SJCRH30 (cell line): ENCODE measurements at places on chromosomes 3 and 15. TPM values are rescaled to one million over a fixed set of nuclear protein-coding genes. Genes with fewer than 3 reads are reported as not detected.

- H3K27me3 ChIP-seq, result no peaks in the 10 kb centered on the region
- no peak overlapping the region for H3K4me3 ChIP-seq
- H3K36me3 ChIP-seq, result no peaks in the 10 kb centered on the region
- no peak overlapping the region for H3K27ac ChIP-seq
These were observed 20.2 kb downstream of the ATOSA start for GRCh38 chr15:52658955-52659354.

DNA sequence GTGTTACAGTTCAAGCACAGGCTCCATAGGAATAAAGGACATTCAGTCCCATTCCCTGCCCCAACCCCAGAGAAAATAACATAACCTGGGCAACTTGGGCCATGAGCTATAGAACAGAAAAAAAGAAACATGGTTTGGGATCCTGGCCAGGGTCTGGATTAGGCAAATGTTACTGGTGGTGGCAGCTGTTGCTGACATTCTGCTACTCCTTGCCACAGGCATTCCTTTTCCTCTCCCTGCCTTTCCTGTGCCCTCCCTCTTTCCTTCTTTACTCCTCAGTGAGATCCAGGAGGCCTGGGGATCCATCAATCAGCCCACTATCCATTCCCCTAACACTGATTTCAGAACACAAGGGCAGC is 129.1 kb downstream of the NTRK3 start:
- H3K4me3 ChIP-seq, result no peak overlapping the region
- no peaks in the 10 kb centered on the region for H3K36me3 ChIP-seq
- no peaks in the 10 kb centered on the region for H3K27me3 ChIP-seq

DNA sequence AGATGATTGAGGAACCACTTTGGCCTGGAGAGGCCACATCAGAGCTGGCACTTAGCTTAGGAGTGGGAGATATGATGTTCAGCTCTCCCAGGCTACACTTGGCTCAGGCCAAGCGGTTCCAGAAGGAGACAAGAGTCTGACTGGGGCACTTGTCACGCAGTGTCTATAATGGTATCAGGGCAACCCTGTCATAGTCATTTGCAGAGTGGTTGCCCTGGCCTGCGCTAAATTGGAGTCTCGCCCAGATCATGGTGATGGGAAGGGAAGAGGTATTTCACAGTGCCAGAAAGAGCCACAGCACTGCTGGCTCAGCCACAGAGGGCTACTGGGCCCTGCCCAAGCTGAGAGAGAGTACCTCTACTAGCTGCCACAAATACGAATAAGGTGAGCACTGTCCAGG is 186.9 kb upstream of the CRBN start:
- DNase-seq, result no peak
- H3K36me3 ChIP-seq, result no peaks in the 10 kb centered on the region
- no peak overlapping the region for H3K27ac ChIP-seq
- H3K27me3 ChIP-seq, result no peaks in the 10 kb centered on the region

GRCh38 chr3:11059799-11060115 is 67.2 kb downstream of the SLC6A1 start:
- H3K4me1 ChIP-seq, result no peaks in the 10 kb centered on the region
- no peaks in the 10 kb centered on the region for H3K36me3 ChIP-seq
- no peak overlapping the region for H3K27ac ChIP-seq
- DNase-seq, result no peak
- no peaks in the 10 kb centered on the region for H3K27me3 ChIP-seq
- H3K4me3 ChIP-seq, result no peak overlapping the region

DNA sequence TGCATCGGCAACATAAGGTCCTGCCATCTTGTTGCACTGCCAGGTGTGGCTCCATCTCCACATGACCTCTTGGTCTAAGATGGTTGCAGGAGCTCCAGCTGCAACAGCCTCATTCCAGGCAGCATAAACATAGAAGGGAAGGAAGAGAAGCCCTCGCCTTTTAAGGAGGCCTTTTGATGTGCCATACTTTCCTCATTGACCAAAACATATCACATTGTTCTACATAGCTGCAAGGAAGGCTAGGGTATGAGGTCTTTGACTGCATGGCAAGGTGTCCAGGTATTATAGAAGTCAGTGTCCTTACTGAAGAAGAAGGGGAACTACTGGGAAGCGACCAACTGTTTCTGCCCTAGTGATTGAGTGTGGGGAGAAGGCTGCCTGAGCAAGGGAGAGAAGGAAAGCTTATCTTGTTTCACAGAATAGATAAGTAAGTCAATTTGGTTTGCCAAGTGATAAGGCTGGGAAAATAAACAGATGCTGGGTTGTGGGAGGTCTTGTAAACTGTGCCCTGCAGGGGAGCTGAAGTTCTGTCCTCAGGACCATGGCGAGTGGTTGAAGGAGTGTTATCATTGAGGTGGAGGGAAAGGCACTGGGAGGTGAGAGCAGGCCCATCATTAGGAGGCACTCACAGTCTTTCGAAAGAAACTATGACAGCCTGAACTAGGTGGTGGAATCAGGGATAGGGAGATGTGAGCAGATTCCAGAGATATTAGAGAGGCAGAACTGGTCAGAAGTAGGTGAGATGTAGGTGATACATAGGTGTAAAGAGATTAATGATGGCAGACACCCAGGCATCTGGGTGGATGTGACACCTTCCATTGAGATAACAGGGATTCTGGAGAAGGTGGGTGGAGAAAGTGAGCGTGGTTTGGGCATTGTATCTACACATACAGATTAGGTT is 93.8 kb upstream of the IGF1R start:
- DNase-seq, result no peak
- no peak overlapping the region for H3K27ac ChIP-seq
- no peaks in the 10 kb centered on the region for H3K4me1 ChIP-seq
- H3K27me3 ChIP-seq, result no peaks in the 10 kb centered on the region
- no peak overlapping the region for H3K4me3 ChIP-seq

EPB42 gene
- not detected in 2 replicates for total RNA-seq

CCDC54 gene
- not detected in 2 replicates for total RNA-seq
